ENCODE measurements at places on chromosomes 5 and 9.

- DNase-seq: no peak
These were observed 115.8 kb upstream of the CCDC152 start for GRCh38 chr5:42640835-42641234.

GRCh38 chr9:35861161-35861897 is 8.9 kb downstream of the OR13J1 start:
- DNase-seq: no peak

DNA sequence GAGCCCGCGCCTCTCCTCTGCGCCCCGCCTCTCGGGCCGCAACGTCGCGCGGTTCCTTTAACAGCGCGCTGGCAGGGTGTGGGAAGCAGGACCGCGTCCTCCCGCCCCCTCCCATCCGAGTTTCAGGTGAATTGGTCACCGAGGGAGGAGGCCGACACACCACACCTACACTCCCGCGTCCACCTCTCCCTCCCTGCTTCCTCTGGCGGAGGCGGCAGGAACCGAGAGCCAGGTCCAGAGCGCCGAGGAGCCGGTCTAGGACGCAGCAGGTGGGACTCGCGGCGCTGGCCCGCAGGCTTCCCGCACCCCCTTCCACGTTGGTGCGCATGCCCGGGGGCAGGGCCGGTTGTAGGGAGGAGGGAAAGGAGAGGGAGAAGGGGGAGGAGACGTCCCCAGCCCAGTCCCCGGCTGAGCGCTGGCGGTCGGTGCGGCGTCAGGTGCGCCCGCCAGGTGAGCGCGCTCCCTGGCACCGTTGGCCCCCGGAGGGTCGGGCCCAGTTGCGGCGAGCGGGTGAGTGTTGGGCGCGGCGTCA is at the start of gene OCLN:
Gene OCLN (plus strand): TSS at position 400 of the 532 bp plus-strand sequence. CDS start 11,455 bp downstream, outside the sequence.
- peak; percentile 42 for DNase-seq

- no peak for DNase-seq
These were observed 426.3 kb downstream of the CETN3 start for GRCh38 chr5:89983216-89983615.

DNA sequence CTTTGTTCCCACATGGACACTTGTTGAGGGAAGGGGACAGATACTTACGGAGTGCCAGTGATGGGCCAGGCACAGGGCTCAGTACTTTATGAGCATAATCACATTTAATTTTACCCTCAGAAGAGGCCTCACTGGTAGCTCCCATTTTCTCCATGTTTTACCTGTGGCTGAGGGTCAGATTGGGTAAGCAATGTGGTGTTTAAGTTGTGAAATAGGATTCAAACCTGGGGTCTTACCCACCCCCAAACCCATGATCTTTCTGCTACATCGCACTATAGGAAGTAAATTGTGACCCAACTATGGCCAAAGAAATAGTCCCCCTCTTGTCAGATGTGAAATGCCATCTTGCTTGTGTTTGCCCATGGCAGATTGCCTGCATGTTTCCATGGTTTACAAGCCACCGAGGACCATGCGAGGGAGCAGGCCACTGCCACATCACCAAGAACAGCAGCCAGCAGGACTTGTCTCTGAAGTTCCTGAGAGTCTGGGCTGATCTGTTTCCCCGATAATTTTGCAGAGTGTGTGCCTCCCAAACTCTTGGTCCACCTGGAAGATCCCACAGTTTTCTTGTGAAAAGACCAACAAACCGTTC is 95.4 kb downstream of the MACROH2A1 start:
- DNase-seq: no peak

DNA sequence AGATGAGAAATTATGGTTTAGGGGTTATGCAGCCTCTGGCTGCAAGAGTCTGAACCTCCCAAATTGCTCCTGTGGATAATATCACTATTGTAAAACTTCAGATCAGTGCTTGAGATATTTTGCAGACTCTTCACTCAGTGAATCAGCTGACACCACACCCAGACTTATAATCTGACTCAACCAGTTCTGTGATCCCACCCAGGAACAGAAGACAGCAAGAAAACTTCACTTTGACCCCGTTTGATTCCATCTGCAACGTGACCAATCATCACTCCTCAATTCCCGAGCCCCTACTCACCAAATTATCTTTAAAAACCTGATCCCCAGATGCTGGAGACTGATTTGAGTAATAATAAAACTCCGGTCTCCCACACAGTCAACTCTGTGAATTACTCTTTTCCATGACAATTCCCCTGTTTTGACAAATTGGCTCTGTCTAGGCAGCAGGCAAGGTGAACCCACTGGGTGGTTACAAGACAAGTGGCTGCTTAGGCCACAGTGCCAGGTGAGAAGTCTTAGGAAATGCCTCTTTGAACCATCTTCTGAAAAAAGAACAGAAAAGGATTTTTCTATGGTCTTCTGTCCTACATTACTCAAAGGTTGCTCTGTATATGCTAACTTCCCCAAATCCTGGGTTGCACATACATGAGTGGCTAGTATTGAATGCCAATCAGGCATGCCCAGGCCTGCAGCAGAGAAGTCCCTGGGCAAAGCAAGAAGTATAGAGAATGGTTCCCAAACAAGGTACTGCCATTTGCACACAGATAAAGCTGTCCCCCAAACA is 588.0 kb downstream of the PRELID2 start:
- DNase-seq: no peak

DNA sequence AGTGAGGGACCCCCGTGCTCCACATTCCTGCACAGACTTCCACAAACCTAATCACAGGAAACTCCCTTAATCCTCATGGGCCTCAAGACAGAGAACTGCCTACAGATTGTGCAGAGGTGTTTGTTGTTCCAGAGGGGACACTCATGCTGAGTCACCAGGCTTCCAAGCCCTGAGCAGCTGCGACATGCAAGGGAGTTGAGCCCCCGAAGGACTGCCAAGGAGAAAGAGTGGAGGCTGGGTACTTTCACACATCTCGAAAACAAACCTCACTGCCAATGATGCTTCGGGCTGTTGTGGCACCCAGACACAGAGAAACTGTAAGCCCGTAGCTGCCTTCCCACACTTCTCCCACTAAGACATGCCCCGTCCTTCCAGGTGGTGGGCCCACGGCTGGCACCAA is 480.8 kb downstream of the CDH12 start:
- DNase-seq: no peak

DNA sequence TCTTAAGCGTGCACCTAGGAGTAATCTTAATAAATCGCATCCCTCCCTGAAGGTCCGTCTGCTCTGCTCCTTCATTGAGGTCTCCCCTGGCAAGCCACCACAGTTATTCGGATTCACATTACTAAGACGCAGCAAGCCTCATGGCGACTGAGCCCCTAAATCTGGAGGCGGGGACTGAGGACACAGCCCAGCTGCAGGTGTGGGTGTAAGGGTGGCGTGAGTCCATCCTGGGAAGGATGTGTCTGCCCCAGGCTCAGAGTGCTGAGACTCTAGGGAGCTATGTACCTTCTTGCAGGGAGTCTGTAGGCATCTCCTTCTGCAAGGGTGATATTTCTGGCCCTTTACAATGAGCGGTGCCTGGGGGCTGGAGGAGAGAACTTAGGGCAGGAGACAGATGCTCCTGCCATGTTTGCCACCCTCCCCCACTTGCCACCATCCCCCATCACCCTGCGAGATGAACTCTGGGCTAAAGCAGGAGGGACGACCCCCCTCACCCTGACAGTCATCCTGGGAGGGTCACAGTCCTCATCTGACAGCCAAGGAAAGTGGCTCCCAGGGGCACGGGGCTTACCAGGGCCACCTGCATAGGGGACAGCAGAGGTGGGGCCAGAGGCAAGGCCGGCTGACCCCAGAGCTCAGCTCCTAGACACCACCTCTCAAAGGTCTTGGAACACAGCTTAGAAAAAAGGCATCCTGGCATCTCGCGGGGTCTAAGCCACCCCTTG is 76.4 kb upstream of the FCN1 start:
- DNase-seq: no peak

DNA sequence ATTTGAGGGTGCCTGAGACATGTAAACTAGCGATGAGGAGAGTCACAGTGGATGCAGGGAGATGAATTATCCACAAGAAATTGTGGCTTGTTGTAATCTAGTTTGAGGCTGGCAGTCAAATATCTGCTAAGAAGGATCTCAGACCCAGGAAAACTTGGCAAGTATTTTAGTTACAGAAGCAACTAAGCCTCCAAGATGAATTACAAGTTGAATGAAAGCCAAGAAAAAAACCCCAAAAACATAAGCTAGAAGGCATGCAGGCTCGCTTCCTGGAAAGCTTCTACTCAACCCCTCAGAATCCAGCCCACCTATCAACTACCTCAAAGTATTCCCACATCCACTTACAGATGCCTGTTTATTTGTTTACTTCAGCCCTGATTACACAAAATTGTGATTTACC is 696.9 kb downstream of the MAT2B start:
- DNase-seq: no peak

DNA sequence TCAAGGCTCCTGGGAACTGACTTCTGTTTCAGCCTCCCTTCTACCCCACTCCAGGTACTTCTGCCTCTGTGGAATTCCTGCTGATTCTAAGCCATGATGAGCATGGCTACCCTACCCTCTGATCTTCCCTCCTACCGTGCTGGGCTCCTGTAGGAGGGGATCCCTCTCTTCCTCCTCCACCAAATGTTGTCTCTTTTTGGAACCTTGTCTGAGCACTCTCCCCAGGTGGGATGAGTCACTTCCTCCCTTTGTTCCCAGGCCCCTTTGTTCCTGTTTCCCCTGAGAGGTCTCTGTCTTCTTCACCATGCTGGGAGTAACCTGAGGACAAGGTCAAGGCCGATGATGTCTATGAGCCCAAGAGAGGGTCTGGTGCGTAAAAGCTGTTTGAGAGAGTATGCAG is 213.2 kb downstream of the GABBR2 start:
- no peak for DNase-seq

GRCh38 chr9:16348531-16348930 is 521.9 kb downstream of the BNC2 start:
- no peak for DNase-seq

DNA sequence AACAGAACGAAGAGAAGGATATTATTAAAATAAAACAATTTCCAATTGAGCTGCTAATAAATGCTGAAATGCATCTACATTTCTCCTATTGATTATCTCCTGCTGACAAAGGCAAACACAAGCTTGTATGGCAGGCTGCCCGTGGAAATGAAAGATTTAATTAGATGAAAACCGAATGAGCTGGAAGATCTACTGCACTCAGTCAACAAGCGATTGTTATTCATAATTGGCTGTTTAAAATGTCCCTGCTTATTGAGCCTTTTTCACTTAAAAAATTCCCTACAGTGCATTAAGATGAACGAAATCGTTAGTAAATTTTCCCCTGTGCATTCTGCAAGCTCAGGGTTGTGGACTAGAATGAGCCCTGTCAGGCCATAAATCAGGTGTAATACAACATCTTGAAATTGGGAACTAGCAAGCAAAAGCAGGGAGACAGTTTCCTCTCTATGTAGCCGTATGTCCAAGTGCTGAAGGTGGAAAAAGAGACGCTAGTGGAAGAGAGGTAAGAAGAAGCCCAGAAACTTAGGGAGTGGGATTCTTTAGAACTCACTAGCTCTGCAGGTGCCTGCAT is 28.5 kb upstream of the KIF4B start:
- DNase-seq: no peak

All from NCI-H2171 (cell line).